CD4-positive, alpha-beta T cell treated with Interleukin-15 for 1 hour (primary cell): ENCODE measurements at places on chromosomes 2 and 18.

DNA sequence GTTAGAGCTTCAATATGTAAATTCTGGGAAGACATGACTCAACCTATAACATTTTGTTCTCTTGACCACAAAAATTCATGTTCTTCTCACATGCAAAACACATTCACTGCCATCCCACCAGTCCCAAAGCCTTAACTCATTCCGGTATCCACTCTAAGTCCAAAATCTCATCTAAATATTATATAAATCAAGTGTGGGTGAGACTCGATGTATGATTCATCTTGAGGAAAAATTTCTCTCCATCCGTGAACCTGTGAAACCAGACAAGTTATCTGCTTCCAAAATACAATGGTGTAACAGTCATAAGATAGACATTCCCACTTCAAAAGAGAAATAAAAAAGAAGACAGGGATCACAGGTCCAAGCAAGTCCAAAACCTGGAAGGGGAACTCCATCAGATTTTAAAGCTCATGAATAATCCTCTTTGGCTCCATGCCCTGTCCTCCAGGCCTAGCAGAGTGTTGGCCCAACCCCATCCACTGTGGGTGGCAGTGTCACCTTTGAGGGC, 101.3 kb downstream of the RAD51AP2 start:
- DNase-seq = no peak

DNA sequence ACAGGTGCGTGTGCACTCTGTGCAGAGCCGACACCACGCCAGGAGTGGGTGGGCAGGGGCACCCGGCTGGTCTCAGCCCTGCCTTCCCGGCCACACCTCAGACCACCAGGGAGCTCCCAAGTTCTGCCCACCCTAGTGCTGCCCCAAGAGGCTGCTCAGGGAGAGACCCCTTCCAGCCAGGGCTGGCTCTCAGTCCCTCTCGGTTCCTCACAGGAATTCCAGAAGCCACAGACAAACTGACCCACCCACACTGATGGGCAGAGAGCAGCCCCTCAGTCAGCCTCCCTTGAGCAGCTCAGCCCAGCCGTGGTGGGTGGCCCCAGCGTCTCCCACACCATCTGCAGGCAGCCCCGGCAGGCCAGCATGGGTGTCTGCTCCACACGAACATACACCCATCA, 33.8 kb downstream of the GPC1 start:
- no peak for DNase-seq

- DNase-seq = no peak
These were observed 61.9 kb upstream of the ALPP start for GRCh38 chr2:232316461-232317330.

DNA sequence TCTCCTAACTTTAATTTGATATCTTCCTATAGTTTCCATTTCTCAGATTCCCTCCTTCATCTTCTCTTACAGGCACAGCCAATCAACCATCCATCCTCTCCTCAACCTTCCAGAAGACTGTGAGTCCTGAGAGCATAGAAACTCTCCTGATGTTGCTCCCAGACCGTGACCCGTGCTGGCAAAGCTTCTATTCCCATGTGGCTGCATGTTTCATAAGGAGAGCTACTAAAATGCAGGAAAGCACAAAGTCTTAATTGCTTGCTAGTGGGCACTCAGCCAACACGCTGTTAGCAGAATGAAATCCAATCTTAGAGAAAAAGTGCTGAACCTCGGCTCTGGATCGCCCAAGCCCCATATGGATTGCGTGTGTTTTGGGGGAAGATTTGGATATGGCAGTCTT, 1244.7 kb upstream of the ZEB2 start:
- no peak for DNase-seq

DNA sequence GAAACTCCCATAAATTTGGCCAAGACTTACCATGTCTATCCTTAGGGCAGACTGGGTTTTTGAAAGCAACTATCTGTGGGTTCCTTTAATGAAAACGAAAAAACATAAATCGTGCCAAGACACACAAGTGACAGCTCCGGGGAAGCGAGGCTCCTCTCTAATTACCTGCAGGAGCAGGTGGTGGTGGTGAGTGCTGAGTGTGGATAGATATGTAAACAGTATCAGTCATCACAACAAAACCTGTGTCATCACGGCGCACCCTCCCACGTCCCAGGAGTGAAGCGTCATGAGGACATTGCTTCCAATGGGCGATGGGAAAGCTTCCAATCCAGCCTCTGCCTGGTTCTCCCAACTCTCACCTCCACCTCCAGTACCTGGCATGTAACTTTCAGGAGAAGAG, 31.3 kb downstream of the ACKR3 start:
- no peak for DNase-seq
